Activated CD4-positive, alpha-beta T cell treated with anti-CD3 and anti-CD28 coated beads, Interleukin-2, amount 10 ng/mL, durations not matched to agents 7 days and 5 days (primary cell): ENCODE measurements at places on chromosomes 4 and X.
A peak's percentile ranks its signal among the peaks of the same experiment; 100 is the strongest.

- no peak for DNase-seq
These were observed 853.4 kb downstream of the STIM2 start for GRCh38 chr4:27714073-27714472.

DNA sequence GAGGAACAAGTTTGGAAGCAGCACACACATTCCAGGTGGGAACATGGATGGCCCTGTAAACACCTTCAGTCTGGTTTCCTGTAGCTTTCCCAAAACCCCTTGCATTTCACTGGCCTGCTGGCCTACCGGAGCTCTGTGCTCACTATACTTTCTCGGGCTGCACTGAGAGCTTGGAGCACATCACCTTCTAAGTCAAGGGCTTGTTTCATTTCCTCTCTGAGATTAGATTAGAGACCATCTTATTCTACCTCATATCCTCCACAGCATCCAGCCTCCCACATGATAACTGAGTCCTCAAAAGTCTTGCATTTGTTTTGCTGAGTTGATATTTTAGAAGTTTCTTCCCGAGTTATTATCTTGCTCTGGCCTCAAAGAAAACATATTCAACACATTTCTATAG, 147.7 kb downstream of the RASL11B start:
- DNase-seq: no peak

- no peak for DNase-seq
These were observed 134.3 kb downstream of the MID1IP1 start for GRCh38 chrX:38935561-38935960.

DNA sequence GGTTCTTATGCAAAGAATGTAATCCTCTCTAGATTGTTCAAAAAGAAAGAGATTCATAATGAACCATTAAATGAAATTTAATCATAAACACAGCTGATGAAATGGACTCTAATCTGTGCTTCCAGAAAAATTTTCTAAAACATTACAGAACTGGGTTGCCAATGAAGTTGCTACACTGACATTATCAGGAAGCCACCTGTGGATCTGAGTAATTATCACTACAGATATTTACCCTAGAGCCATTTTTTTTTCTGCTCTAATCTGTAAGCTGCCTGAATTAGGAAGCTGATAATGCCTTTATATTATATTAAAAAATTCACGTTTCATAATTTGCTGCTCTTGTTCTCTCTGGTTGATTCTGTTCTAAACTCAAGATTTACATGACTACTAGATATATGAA, 380.1 kb downstream of the GRIA2 start:
- no peak for DNase-seq

GRCh38 chrX:129522184-129523078, 859 bp downstream of the SMARCA1 start:
- no peak for DNase-seq

GRCh38 chrX:103524747-103525146, 5.5 kb upstream of the RAB40A start:
- no peak for DNase-seq

DNA sequence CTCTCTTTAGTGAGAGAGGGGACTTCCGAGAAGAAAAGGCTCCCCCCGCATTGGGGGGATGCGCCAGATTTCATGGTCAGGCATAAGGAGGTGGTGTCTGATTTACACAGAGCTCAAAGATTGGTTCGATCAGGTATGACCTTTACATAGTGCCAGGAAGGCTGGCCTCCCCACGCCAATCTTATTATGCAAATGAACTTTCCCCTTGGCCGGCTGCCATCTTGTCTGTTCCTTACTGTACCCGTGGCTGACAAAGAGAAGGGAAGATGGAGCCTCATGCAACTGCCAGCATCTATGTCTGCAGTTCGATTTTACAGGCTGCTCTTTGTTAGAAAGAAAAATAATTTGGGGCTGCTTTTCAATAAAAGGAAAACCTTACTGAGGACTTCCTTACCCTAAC, 197.2 kb downstream of the GPM6A start:
- DNase-seq: no peak

DNA sequence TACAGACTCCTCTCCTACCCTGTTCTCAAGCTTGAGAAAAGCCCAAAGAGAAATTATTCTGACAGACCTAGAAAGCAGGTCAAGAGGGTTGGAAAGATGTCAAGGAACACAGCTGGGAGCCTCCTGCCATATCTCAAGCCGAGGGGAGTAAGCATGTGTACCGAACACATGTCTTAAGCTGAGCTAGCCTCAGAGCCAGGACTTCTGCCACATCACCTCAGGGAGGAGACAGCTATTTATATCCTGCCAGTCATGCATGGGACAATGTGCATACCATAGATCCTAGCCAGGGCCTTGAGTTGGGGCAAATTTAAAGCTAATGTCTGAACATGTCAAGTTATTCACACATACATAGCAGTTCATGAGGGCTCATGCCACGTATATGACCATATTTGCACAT, 11.8 kb downstream of the TMEM31 start:
- DNase-seq: no peak

- DNase-seq: no peak
These were observed 60.1 kb downstream of the MXRA5 start for GRCh38 chrX:3286196-3286945.

- no peak for DNase-seq
These were observed 37.2 kb downstream of the EDNRA start for GRCh38 chr4:147518086-147518485.

GRCh38 chrX:119726900-119727555, 31.4 kb upstream of the SOWAHD start:
- peak; percentile 36 for DNase-seq

DNA sequence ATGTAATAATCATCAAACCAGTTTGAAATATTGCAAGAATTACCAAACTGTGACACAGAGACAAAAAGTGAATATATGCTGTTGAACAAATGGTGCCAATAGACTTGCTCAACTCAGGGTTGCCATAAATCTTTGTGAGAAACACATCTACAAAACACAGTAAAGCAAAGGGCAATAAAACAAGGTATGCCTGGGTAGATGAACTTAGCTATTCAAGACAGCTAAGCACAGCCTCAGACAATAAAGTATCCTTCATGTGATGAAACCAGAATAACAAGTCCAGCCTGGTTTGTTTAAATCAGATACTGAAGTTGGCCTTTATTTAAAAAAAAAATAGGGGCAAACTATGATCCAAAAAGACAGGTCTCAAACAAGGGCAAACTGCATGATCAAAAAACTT, 19.2 kb downstream of the LAMTOR3 start:
- no peak for DNase-seq

DNA sequence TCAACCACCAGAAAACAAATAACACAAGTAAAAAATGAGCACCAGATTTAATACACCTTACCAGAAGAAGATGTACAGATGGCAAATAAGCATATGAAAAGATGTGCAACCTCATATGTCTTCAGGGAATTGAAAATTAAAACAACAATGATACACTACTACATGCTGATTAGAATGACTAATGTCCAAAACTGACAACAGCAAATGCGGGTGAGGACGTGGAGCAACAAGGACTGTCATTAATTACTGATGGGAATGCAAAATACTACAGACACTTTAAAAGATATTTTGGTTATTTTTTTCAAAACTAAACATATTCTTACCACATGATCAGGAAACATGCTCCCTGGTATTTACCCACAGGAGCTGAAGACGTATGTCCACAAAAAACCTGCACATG, 140.3 kb downstream of the FRYL start:
- DNase-seq: no peak

- DNase-seq: no peak
These were observed 61.3 kb upstream of the PRRG1 start for GRCh38 chrX:37287741-37288444.

- DNase-seq: no peak
These were observed 46.3 kb upstream of the ARHGEF6 start for GRCh38 chrX:136827026-136827425.

GRCh38 chrX:132775263-132775823, 183.1 kb downstream of the HS6ST2 start:
- DNase-seq: no peak

- DNase-seq: no peak
These were observed 792 bp downstream of the PPID start for GRCh38 chr4:158722291-158722916.

GRCh38 chrX:8010105-8010504, 82.9 kb upstream of the PNPLA4 start:
- DNase-seq: no peak

DNA sequence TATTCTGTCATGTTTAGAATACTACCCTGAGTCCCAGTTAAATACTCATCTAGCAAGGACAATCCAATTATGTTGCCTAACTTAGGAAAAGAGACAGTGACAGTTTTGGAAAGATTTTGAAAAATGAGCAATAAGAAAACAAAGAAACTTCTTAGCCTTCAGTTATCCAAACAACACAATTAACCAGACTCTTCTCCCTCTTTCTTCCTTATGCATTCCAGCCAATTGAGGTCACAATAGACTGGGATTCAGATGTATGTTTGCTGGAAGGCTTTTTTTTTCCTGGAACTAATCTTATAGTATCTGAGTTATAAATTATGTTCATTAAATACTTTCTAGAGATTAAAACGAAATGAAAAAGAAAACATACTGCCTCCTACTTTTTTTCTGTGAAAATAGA, 109.6 kb downstream of the GUCY2F start:
- DNase-seq: no peak

DNA sequence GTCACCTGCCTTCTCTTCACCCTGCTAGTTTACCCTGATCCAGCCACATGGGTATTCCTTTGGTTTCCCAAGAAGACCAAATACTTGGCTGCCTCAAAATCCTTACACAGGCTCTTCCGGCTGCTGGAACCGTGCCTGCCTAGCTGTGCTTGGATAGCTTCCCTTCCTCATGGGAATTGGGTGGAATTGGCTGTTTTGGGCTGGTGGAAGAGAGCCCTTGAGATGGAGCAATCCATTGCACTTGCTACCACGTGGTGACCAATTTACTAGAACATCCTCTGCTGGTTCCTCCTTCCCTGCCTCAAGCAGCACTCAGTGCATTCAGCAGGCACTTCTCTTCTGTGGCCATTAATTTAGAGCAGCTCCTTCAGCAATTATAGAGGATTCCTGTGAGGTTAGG, 119.3 kb upstream of the AP1S2 start:
- no peak for DNase-seq

- no peak for DNase-seq
These were observed 412.9 kb upstream of the FMR1 start for GRCh38 chrX:147498796-147499195.

GRCh38 chrX:35046660-35047296, 104.2 kb downstream of the FAM47B start:
- DNase-seq: no peak

DNA sequence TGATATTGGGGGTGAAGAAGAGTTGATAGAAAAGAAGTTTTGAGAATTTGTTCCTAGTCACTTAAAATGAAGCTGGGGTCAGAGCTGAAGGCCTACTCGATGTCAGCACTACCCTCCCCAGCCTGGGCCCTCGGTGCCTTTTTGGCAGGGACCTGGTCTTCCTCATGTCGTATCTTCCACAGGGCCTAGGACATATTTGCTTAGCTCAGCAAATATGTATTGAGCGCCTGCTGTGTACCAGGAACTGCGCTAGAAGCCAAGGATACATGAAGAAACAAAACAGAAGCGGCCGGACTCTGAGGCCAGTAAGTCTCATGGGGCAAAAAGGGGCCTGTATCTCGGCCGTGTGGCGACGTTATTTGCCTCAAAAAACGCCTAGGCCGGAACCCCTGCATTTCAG, 44.3 kb downstream of the DCTD start:
- no peak for DNase-seq

DNA sequence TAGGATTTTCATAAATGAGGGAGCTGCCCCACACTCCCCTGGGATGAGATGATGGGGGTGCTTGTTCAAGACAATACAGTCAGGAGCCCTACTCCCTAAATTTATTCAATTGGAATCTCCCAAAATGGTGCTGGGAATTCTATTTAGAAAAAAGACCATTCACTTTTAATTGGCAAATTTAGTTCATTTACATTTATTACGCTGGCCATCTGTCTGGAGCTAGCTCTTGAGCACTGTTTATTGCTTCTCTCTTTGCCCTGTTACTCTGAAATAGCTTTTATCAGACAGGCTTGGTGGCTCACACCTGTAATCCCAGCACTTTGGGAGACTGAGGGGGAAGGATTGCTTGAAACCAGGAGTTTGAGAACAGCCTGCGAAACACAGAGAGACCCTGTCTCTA, 2.0 kb upstream of the ARSD start:
- no peak for DNase-seq

DNA sequence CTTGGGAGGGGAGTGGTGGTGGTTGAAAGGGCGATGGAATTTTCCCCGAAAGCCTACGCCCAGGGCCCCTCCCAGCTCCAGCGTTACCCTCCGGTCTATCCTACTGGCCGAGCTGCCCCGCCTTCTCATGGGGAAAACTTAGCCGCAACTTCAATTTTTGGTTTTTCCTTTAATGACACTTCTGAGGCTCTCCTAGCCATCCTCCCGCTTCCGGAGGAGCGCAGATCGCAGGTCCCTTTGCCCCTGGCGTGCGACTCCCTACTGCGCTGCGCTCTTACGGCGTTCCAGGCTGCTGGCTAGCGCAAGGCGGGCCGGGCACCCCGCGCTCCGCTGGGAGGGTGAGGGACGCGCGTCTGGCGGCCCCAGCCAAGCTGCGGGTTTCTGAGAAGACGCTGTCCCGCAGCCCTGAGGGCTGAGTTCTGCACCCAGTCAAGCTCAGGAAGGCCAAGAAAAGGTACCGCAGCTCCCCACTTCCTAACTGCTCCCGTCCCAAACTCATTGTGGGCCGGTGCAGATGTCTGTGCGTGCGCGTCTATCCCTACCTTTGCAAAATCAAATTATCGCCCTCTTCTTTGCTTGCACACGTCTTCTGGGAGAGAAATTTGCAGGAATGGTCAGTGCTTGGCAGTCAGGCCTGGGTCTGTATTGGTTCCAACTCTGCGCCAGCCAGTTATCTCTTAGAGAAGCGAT, 533 bp downstream of the IL15 start:
- DNase-seq: peak; percentile 12

DNA sequence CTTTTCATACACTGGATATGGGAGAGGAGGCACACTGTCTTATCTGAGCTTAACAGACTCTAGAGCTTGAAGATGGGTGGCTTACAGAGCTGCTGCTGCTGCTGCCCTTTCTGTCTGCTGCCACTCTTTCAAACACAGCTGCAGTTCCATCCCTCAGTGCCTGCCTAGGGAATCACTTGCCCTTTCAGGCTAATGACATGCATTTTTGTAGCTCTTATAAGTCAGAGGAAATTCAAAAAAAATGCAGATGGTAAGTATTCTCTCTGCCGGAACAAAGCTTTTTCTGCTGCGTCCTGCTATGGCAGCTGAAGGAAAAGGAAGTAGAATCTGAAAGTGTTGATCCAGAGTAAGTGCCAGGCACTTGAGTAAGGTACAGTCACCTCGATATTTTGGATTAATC, 460.4 kb upstream of the DIAPH2 start:
- no peak for DNase-seq

- peak; percentile 25 for DNase-seq
These were observed 226.6 kb downstream of the NSUN7 start for GRCh38 chr4:40976343-40976742.
